ENCODE measurements at places on chromosomes 1 and 21.

DNA sequence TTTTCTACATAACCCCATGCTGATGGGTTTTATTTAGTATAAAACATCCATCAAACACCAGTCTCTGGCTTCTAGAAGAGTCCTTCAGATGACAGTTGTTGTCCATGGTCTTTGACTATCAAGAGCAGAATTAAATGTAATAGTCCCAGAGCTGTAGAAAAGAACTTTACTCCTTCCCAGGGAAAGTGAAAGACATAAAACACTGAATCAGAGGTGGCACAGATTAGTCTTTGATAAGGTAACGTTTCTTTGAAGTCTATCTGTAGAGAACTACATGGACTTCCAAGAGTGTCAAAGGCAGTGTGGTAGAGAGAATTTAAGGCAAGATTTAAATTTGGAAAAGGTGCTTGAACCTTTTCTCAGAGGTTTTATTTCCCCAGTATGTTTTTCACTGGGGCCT lies 21.9 kb downstream of the SYNC start:
- DNase-seq = no peak

- DNase-seq = no peak
These were observed 8.6 kb upstream of the ITGB2 start for GRCh38 chr21:44929242-44929798.

- peak; percentile 74 for DNase-seq
These were observed 36.9 kb downstream of the UMODL1 start for GRCh38 chr21:42107881-42108553.

DNA sequence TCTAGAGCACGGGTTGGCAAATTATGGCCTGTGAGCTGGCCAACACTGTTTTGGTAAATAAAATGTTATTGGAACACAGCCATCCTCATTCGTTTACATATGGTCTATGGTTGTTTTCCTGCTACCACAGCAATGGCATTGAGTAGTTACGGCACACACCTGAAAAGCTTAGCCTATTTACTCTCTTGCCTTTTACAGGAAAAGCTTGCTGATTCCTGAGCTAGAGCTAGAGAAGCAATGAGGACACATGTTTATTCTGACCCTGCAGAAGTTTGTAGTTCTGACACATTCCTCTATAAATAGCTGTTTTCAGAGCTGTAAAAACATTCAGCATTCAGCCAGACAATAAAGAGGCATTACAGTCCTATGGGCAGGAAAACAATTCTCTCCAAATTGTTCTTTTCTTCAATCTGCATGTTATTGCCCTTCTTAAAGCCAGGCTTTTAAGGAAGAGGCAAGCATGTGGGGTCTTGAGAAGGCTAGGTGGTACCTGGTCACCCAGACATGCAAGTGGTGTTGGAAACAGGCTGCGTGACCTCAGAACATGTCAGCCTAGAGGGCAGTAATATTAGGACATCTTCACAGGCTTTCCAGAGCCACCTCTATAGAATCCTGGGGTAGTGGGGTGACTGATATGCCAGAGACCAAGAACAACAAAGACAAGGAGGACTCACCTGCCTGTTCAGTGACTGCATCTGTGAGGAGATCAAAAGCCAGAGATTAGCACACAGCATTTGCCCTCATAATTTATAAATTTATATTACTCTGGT lies 1.6 kb downstream of the FCRL2 start:
- no peak for DNase-seq

DNA sequence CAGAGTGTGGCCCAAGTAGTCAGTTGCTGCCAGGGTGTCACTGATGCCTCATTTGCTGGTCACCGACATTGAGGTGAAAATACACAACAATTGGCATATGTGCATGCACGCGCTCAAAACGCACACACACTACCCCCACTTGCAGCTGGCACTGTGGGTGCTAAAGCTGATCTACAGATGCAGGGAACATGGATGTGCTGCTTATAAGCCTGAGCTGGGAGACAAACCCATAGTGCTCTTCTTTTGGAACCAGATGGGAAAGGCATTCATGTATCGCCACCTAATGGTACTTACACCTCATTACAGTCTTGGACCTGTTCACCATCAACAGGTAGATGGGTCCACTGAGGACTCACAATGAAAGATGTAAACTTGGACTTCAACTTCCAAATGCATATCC lies 70.3 kb upstream of the CAMK1G start:
- no peak for DNase-seq

DNA sequence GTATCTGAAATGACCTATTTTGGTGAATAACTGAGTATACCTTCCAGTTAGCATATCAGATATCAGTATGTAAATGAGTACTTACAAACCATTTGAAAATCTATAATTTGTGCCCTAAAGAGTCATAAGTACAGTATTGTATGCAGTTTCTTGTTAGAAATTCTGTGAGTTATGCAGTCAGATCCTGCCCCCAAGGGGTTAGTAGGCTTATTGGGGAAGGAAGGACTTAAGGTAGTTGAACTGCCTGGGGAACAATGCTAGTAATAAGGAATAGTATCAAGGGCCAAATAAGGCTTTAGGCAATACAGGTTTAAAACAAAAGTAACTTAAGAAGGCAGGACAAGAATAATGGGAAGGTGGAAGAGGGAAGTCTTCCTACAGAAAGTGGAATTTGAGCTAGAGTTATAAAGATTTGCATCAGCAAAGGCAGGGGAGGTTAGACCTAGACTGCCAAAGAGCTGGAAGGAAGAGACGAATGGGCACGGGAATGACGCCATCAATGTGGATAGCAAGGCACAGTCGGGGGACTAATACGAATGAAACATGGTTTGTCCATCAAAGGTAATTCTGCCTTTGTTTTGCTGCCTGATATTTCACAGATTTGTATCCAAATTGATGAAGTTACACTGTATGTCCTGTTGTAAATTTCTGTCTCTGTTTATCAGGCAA lies 182.9 kb upstream of the DPYD start:
- DNase-seq = no peak

DNA sequence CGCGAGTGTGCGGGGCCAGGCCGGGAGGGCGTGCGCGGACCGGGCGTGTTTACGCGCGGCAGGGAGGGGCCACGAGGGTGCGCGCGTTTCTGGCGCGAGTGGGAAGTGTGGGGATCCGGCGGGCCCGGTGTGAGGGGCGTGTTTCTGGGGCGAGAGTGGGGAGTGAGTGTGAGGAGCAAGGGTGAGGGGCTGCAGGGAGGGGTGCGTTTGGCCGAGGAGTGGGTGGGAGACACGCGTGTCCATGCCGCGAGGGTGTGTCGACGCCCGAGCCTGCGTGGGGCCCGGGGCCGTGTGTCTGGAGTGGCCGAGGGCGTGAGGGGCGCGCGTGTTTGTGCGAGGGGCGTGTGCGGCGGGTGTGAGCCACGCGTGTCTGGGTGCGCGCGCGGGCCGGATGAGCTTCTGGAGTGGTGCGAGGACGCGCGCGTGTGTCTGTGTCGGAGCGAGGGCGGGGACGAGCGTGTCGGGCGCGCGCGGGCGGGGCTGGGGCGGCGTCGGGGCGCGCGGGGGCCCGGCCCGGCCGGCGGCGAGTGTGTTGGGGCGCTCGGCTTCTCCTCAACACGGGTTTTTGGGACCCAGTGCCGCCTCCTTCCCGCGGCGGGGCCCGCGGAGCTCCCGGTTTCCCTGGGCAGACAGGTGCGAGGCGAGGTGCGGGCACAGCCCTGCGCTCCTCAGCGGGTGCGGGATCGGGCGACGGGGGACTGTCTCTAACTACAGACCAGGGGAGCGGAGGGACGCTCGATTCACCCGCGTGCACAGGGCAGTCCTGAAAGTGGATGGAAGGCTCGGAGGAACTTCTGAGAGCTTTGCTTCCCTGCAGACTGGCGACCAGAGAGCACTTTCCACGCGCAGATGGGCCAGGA lies 65.8 kb upstream of the VAMP3 start:
- peak; percentile 39 for DNase-seq

- no peak for DNase-seq
These were observed 71.6 kb downstream of the RD3 start for GRCh38 chr1:211420389-211420788.

- peak; percentile 77 for DNase-seq
These were observed 39.5 kb upstream of the CR2 start for GRCh38 chr1:207414606-207415108.

- DNase-seq = no peak
These were observed 21.5 kb upstream of the RNF187 start for GRCh38 chr1:228465571-228466146.

- no peak for DNase-seq
These were observed 319.2 kb downstream of the TPR start for GRCh38 chr1:186055846-186056245.

GRCh38 chr1:18637962-18638834 lies 7.6 kb downstream of the PAX7 start:
- no peak for DNase-seq

DNA sequence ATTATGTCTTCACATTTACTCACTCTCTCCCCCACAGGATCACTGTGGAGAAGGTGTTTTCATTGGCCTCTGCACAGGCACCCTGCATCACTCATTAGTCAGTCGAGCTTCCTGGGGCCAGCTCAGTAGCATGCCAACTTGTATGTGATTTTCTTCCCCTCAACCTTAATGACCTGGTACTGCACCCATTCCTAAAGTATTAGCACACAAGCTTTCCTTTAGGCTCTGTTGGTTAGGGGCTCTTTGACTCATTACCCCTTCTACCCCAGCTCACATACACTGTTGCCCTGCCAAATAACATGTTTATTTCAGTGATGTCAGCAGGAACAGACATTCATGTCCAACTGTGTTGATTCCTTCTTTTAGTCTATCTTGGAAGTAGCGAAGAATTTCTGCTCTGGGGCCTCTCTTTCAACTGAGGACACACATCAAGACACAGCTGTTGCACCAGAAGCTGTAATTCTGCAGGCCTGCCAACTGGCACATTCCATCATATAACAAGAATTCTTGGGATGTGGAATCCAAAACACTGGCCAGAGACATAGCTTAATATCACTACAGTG lies 603.5 kb upstream of the ADAMTS5 start:
- DNase-seq = no peak

- DNase-seq = peak; percentile 4
These were observed 105.2 kb downstream of the MRPL39 start for GRCh38 chr21:25501996-25502665.

DNA sequence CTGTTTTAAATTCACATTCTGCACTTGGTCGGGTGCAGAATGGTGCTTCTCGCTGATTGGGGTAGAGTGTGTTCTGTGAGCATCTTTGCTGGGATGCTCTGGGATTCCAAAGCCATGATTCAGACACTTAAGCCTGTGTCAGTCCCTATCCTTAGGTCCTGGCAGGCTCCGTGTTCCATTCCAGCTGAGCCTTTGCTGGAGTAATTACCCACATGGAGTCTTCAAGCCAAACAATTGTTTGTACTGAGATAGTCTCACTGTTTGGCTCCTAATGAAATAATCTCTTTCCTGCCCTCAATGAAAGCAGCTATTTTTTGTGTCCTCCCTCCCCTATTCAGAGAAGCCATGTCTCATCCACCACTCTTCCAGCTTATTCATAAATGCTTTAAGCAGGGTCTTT lies 18.7 kb downstream of the SMAP2 start:
- DNase-seq = no peak
